HS-27A (cell line): ENCODE measurements at places on chromosomes 13 and 19.

DNA sequence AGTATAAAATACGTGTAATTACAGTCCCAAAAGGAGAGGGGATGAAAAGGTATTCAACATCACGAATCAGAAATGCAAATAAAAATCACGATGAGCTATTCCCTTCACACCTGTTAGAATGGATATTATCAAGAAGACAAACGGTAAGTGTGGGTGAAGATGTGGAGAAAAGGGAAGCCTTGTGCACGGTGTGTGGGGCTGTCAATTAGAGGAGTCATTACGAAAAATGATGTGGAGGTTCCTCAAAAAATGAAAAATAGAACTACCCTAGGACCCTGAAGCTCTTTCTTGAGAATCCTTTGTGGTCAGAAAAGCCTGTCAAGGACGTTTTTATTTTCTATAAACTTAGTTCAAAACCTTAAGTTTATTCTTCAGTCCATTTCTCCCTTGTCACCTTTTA lies 19.4 kb downstream of the NLRP11 start:
- no peak for DNase-seq

GRCh38 chr13:39682310-39682709 lies 26.8 kb downstream of the COG6 start:
- no peak for DNase-seq

GRCh38 chr13:37127691-37128241 lies 22.3 kb upstream of the CSNK1A1L start:
- no peak for DNase-seq

DNA sequence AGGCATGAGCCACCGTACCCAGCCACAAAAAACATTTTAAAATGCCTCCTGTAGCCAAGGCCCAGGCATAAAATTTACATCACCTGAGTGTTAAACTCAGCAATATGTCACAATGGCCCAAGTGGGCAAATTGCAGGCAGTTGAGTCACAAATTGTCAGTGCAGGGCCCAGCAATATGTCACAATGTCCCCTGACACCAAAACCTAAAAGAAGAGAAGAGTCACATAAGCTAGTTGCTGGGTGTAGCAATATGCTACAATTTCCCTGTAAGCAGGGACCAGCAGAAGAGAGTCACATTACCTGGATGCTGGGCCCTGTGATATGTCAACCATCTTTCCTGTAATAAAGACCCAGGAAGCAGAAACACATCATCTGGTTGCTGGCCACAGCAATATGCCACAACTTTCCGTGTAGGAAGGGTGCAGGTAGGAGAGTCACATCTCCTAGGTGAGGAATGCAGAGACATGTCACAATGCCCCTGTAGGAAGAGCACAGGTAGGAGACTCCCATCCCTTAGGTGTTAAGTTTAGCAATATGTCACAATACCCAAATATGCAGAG lies 136.0 kb upstream of the ZNF91 start:
- DNase-seq = no peak

- DNase-seq = no peak
These were observed 65.1 kb downstream of the SIAH3 start for GRCh38 chr13:45786293-45786920.

- DNase-seq = no peak
These were observed 147.8 kb downstream of the SLITRK6 start for GRCh38 chr13:85651440-85651839.

- DNase-seq = no peak
These were observed 1.2 kb downstream of the C13orf46 start for GRCh38 chr13:113972451-113973217.

- DNase-seq = no peak
These were observed 937 bp downstream of the ZNF841 start for GRCh38 chr19:52094526-52095130.

DNA sequence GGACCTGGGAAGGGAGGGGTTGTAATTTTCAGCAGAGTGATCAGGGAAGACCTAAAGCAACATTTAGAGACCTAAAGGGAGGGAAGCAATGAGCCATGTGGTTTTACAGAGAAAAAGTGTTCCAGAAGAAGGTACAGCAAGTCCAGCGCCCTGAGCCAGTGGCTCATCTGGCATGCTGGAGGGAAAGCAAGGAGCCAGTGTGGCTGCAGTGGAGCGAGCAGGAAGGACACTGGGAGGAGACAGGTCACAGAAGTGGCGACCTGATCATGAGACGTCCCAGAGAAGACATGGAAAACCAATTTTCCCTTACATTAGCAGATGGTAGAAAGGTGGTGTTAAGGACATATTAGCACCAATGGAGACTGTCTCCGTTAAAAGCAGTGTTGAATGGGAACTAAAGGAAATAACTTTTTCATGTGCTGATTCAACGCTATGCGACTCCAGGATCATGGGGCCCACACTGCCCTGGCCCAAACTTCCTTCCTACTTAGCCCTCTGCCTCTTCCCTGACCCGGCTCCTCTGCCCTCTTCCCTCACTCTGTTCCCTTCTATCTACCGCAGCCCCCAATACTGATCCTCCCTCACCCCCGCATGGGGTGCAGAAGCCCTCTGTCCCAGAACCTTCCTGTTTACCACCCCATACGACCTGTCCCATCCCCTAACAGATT lies 5.4 kb downstream of the C19orf47 start:
- DNase-seq = no peak

DNA sequence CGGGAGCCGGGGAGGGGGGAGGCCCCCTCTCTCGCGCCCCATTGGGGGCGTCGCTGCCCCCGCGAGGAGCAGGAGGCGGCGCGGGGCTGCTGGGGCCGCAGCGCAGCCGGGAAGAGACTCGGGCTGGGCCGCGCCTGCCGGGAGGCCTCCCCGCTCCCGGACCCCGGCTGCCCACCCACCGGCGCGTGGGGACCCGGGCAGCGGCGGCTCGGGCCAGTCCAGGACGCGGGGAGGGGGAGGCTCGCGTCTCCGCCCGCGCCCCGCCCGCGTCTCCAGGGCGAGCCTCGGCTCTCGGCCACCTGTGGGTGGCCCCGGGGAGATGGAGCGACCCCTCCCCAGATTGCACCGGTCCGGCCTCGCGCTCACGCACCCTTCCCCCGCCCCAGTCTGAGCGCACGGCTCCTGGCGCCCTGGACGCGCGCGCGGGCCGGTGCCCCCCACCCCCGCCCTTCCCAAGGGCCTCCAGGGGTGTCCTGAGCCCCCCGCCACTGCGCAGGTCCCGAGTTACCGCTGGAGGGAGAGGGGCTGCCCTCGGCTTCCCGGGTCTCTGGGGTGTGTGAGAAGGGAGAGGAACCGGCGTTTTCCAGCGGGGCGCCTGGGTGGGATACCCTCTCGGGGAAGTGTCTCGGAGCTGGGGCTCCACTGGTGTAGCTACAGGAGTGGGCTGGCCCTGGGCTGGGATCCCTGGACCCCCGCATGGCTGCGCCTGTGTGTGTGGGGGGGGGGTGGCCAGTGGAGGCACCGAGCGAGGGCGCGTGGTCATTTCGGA lies 645 bp downstream of the PALM start:
- no peak for DNase-seq
